MCF 10A (cell line): ENCODE measurements at places on chromosomes 16 and 17. TPM values are rescaled to one million over a fixed set of nuclear protein-coding genes. Genes with fewer than 3 reads are reported as not detected.

Gene CTRB1
- total RNA-seq = not detected in 2 replicates

Gene CHCT1
- not detected in 2 replicates for total RNA-seq

Gene ANKRD40
- total RNA-seq = 42.2 and 46.4 TPM in 2 replicates

Gene SPATA32
- total RNA-seq = not detected in 2 replicates

Gene IRX5
- 6.1 and 7.8 TPM in 2 replicates for total RNA-seq

Gene TBC1D3K
- not detected in 2 replicates for total RNA-seq

Gene HYDIN
- 0.35 TPM in 1 of 2 replicates, not detected in the other for total RNA-seq

GRCh38 chr17:57940231-57940630 lies 15.0 kb downstream of the CUEDC1 start:
- peaks cover 22% of the 10 kb centered on the region for H3K4me1 ChIP-seq
- H3K27me3 ChIP-seq = no peaks in the 10 kb centered on the region
- no peak overlapping the region for H3K27ac ChIP-seq
- H3K36me3 ChIP-seq = no peaks in the 10 kb centered on the region
- H3K4me3 ChIP-seq = no peak overlapping the region

DNA sequence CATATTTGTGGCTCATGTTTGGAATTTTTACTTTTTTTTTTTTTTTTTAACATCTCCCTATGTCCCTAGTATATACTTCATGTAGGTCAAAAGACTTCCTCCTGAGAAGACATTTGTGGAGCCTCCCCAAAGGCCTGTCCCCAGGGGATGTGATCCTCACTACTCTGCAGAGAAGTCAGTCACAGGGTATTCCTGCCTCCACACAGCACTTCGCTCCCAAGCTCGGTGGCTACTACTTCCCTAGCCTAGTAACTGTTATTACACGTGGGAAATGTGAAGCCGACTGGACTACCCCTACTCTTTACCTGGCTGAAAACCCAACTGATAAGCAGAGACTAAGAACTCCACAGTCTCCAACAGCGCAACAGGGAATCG lies 116.8 kb downstream of the HIC1 start:
- H3K27me3 ChIP-seq = no peaks in the 10 kb centered on the region
- no peak overlapping the region for H3K4me3 ChIP-seq
- no peaks in the 10 kb centered on the region for H3K4me1 ChIP-seq
- DNase-seq = no peak

DNA sequence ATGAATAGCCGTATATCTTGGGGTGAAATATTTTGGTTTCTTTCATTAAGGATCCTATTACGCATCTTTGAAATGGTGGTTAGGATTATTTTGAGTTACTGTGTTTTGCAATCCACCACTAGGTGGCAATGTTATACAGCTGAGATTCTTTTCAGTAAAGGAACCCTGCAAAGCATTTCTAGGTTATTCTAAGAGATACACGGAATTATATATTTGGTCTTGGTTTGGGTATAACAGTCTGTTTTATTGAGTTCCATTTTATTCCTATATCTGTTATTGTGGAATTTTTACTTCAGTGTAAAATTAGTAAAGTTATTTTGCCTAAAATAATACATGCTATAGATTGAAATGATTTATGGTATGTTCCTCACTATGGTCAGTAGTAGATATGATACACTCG lies 62.9 kb upstream of the CPHXL start:
- no peaks in the 10 kb centered on the region for H3K27me3 ChIP-seq
- peak; percentile 69 for DNase-seq
- H3K4me3 ChIP-seq = no peak overlapping the region
- H3K4me1 ChIP-seq = no peaks in the 10 kb centered on the region

DNA sequence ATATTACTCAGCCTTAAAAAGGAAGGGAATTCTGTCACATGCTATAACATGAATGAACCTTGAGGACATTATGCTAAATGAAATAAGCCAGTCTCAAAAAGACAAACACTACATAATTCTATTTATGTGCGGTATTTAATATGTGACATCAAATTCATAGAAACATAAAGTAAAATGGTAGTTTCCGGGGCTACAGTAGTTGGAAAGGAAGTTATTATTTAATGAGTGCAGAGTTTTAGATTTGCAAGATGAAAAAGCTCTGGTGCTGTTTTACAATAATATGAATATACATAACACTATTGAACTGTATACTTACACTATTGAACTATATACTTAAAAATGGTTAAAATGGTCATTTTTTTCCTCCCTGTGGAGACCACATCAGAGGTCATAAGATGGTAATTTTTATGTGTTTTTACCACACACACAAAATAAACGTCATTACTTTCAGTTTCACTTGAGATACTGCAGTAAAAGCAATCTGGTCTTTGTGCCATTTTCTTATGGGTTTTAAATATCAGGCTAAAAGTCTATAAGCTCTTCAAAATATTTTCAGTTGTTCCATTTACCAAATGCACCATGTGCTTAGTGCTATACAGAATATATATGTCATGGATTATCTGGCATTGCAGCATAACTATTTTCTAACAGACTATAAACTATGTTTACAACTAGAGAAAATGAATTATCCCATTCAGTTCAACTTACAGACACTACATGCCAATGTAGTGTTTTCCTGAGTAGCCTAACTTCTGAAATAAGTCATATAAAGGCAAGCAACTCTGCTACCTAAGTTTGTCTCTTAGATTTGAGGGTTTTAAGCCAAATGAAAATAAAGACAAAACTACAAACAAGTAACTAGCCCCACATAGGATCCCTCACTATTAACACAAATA lies 90.9 kb downstream of the SPAG9 start:
- H3K36me3 ChIP-seq = peaks cover 2% of the 10 kb centered on the region
- H3K4me3 ChIP-seq = peak overlapping the region; percentile 56
- H3K27ac ChIP-seq = peak overlapping the region; percentile 79

- H3K27ac ChIP-seq = no peak overlapping the region
- H3K4me3 ChIP-seq = no peak overlapping the region
- no peaks in the 10 kb centered on the region for H3K27me3 ChIP-seq
- no peaks in the 10 kb centered on the region for H3K36me3 ChIP-seq
These were observed 51.6 kb upstream of the DNAH17 start for GRCh38 chr17:78628547-78629435.

- no peak overlapping the region for H3K27ac ChIP-seq
- DNase-seq = no peak
- peaks cover 6% of the 10 kb centered on the region for H3K36me3 ChIP-seq
These were observed 221.0 kb downstream of the FOXL1 start for GRCh38 chr16:86799367-86799766.

GRCh38 chr16:55478827-55479429 lies at the start of gene MMP2:
MMP2 (plus strand) TSS chr16:55479198; CDS start chr16:55479480, 282 bp downstream.
- peaks cover 33% of the 10 kb centered on the region for H3K4me1 ChIP-seq
- DNase-seq = no peak
- H3K27me3 ChIP-seq = peaks cover 12% of the 10 kb centered on the region
- no peaks in the 10 kb centered on the region for H3K36me3 ChIP-seq
- H3K4me3 ChIP-seq = peak within 1 kb of the TSS; percentile 73

- DNase-seq = no peak
- H3K4me3 ChIP-seq = peak overlapping the region; percentile 87
- peaks cover 10% of the 10 kb centered on the region for H3K36me3 ChIP-seq
- H3K27me3 ChIP-seq = no peaks in the 10 kb centered on the region
- H3K27ac ChIP-seq = peak overlapping the region; percentile 96
These were observed 1.5 kb upstream of the IST1 start for GRCh38 chr16:71893888-71894228.

DNA sequence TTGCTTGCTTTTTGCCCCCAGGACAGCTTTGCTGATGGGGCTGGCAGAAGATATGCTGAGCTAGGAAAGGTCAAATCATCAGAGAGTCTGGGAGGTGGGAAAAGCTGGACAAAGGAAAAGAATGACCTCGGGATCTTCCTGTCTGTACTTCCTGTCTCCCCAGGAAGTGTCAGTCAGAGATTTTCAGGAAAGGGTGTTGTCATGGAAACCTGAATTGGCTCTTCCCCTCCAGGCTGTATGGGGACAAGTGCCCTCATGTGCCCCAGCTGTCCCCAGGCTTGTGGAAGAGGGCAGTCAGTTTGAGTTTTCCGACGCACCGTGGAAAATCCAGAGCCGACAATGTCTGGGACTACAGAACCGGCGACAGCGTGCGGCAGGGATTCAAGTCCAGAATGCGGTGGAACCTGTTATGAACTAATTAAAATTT lies 122.7 kb upstream of the ZFHX3 start:
- no peak overlapping the region for H3K4me3 ChIP-seq
- H3K27ac ChIP-seq = no peak overlapping the region
- H3K4me1 ChIP-seq = peaks cover 33% of the 10 kb centered on the region
- no peaks in the 10 kb centered on the region for H3K27me3 ChIP-seq
- DNase-seq = no peak

- peaks cover 46% of the 10 kb centered on the region for H3K4me1 ChIP-seq
- H3K27me3 ChIP-seq = no peaks in the 10 kb centered on the region
- H3K4me3 ChIP-seq = peak overlapping the region; percentile 29
- H3K36me3 ChIP-seq = peaks cover 6% of the 10 kb centered on the region
These were observed 478.6 kb downstream of the SLC39A11 start for GRCh38 chr17:72613806-72614292.

GRCh38 chr16:67766291-67766690 lies 40.1 kb downstream of the RANBP10 start:
- peaks cover 41% of the 10 kb centered on the region for H3K36me3 ChIP-seq
- no peak overlapping the region for H3K27ac ChIP-seq
- H3K27me3 ChIP-seq = no peaks in the 10 kb centered on the region
- H3K4me3 ChIP-seq = no peak overlapping the region
- DNase-seq = no peak

GRCh38 chr16:84519855-84520254 lies 15.4 kb upstream of the MEAK7 start:
- no peaks in the 10 kb centered on the region for H3K27me3 ChIP-seq
- H3K36me3 ChIP-seq = no peaks in the 10 kb centered on the region
- no peaks in the 10 kb centered on the region for H3K4me1 ChIP-seq
- H3K4me3 ChIP-seq = no peak overlapping the region
- DNase-seq = no peak
